ENCODE measurements at places on chromosomes 11 and 22.

GRCh38 chr11:105689631-105690030 is 79.8 kb downstream of the GRIA4 start:
- no peak for DNase-seq

GRCh38 chr11:9738116-9738515 is 74.2 kb downstream of the SWAP70 start:
- no peak for DNase-seq

DNA sequence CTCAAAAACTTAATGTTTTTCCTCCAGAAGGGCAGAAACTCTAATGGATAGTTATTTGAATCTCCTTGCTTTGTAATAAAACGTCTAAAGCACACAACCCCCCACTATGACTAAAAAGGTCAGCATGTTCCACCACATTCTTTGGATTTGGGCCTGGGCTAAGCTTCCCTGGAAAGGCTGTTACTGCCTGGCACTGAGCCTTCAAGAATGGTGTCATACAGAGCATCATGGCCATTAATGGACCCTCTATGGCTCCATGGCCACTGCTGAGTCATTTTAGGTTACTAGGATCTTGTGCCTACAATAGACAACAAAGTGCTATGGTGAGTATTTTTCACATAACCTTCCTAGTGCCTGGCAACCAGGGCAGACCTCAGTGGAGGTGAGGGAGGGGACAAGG is 242.6 kb upstream of the FAT3 start:
- no peak for DNase-seq

DNA sequence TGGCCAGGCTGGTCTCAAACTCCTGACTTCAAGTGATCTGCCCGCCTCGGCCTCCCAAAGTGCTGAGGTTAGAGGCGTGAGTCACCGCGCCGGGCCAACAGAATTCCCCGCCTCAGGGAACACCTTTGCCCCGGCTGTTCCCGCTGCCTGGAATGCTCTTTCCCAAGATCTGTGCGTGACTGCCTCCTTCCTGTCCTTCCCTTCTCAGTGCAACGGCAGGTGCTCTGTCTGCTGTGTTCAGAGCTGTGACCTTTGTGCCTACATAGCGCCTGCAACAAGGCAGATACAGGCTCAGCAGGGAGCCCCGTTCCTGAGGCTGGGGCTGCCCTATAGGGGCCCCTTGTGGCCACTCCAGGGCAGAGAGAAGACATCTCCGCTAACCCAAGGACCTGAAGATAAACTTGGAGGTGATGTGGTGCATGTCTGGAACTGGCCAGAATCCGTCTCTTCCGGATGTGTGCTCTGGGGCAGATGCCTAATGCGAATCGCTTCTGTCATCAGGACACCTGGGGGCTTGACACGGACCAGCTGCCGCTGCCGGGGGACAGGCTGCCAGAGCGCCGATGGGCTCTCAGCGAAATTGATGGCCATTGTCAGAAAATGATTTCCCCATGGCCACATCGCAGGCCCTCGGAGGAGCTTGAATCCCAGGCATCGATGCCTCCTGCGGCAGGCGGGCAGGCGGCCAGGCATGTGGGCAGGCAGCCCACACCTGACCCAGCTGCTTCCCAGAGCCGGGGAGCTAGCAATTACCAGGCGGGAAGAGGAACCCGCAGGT is 43.5 kb upstream of the TCF20 start:
- DNase-seq, result no peak

DNA sequence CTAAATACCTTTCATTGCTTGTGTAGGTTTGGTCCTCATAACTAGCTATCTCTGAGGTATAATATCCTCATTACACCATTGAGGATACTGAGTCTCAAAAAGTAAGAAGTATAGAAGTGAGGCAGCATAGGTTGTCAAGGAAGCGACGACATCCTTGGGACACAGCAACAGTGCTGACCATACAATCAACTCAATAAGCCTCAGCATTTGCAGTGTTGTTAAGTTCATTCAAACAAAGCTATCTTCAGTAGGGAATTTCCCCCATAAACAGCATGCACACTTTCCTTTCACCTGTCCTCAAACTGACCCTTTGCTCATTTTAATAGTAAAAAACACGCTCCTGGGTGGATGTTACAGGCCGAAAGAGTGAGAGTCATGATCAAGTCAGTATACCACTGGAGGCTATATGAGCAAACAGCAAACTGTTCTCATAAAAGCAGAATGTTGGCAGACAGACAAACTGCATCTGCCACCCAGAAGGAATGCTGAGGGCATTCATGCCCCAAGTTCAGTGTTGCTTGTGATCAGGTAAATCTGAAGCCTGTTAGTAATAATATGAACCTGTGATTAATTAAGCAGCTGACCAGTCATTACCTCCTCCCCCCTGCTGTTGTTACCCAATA is 756.2 kb upstream of the TENM4 start:
- no peak for DNase-seq

DNA sequence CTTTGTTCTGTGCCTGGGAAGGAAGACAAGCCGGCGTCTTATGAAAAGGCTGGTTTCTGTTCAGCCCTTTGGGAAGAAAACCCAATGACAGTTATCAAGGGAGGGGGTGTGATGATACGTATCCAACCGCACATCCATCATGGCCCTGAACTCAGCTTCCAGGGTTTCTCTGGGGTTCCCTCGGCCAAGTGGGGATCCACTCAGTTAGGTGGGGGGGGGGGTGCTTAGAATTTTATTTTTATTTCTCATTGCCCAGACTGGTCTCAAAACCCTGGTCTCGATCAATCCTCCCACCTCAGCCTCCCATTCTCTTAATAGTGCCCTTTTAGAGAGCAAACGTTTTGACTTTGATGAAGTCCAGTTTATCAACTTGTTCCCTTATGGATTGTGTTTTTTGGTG is 25.7 kb downstream of the KCNQ1 start:
- DNase-seq, result peak; percentile 43

- DNase-seq, result no peak
Observed at GRCh38 chr22:33726294-33726734, 194.0 kb downstream of the LARGE1 start.

- DNase-seq, result no peak
Observed at GRCh38 chr11:46277622-46278386, at the start of gene CREB3L1. TSS of gene CREB3L1 (plus strand) at chr11:46277662. CDS start at chr11:46278112, 450 bp downstream.

DNA sequence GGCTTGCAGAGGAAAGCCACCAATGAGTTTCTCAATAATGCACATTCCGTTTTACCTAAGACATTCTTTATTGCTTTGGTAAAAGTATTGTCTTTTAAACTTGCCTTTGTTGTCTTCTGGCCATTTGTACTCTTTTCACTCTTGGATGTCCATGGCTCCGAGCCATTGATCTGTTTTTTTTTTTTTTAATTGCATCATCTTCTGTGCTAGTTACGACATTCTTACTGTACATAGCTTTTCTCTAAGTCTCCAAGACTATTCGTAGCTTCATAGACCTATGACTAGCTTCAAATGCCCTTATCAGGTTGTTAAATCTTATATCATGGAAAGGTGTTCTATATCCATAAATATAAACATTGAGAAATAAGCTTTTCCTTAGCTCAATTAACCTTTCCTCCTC is 1522.6 kb downstream of the FAM181B start:
- no peak for DNase-seq

DNA sequence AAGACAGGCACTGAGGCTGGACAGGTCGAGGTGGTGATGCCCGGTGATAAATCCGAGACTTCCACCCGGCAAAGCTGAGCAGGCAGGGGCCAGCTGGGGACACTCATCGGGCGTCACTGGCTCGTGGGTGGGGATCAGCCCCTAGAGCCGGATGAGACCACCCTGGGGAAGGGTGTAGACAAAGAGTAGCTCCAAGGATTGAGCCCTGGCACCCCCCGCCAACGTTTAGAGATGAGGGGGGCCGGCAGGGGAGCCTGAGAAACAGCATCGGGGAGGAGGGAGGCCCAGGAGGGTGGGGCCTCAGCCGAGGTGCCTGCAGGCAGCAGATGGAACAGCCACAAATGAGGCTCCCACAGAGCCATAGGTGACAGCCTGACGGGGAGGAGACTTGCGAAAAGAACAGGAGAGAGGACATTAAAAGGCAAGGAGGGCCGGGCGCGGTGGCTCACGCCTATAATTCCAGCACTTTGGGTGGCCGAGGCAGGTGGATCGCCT is 27.4 kb upstream of the CBX7 start:
- no peak for DNase-seq

GRCh38 chr11:11810764-11811726 is 30.7 kb upstream of the USP47 start:
- no peak for DNase-seq

DNA sequence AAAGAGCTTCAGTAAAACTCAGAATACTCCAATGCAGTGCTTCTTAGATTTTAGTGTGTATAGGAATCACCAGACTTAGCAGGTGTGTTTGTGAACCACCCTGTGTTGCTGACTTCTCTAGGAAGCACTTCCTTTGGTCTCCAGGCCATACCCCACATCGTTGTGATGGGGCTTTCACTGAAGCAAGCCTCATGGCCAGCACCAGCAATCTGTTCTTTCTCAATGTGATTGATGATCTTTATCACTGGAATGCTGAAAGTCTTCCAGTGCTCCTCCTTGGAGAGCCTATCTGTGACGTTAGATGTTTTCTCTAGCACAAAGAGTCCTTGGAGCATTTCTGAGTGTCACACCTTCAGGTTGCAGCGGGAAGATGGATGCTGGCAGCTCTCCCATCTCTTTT is 280.5 kb downstream of the DDX10 start:
- DNase-seq, result no peak

DNA sequence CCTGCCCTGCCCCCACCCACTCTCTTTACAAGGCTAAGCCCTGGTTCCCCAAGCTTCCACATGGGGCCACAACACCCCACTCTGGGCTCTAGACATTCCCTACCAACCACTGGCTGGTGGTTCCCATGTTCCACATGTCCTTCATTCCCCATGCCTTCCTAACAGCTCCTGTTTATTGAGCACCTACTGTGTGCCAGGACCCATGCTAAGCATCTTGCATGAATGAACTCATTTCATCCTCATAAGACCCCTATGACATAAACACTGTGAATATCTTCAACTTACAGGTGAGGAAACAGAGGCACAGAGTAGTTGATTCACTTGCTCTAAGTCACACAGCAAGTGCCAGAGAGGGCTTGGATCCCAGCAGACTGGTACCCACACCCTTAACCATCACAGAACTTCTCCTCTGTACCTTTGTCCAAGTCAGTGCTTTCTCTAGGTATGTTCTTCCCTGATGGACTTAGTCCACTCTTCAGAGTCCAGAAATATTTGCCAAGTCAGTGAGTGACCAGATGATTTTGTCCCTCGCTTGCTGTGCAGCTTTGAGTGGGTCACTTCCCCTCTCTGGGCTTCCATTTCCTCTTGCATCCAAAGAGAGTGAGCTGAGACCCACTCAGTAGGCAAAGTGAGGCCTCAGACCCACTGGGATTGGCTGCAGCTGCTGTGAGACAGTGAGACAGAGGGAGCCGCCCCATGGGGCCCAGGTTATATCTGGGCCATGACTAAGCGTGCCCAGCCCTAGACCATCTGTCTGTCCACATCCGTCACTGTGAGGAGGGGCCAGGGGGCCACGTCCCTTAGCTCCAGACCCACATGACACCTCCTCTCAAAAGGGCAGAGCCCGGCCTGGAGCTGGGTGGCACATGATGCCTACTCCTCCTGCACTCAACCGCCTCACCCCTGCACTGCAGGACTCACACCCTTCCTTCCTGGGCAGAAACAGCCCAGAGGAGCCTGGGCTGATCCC is 132.4 kb downstream of the MN1 start:
- DNase-seq, result no peak

- no peak for DNase-seq
Observed at GRCh38 chr11:128375961-128376360, 211.4 kb downstream of the ETS1 start.

DNA sequence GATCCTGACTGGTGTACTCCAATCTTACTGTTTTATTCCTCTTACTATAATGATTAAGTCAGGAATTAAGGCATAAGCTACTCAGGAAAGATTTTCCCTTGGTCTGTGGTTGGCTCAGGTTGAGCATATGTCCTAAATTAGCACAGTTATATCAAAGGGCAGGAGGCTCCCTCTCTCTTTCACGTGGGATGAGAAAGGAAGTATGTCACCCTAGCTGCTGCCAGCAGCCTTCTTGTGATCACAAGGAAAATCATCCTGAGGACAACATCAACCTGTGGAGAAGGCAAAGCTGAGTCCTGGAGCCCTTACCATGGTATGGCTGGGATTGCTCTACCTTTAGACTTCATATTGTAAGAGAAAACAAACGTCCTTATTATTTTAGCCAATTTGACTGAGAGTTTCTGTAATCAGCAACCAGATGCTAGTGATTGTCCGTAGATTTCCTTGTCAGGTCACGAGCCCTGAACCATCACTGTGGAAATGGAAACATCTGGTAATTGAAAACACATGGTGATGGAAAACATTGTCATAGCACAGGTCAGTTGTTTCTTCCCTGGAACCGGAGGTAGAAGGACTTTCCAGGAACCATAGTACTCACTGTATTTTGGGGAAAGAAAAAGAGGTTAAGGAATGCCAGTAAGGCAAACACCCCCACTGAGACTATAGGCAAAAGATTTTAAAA is 40.6 kb upstream of the DEUP1 start:
- DNase-seq, result no peak

GRCh38 chr11:74633406-74634393 is 41.3 kb downstream of the POLD3 start:
- DNase-seq, result no peak

DNA sequence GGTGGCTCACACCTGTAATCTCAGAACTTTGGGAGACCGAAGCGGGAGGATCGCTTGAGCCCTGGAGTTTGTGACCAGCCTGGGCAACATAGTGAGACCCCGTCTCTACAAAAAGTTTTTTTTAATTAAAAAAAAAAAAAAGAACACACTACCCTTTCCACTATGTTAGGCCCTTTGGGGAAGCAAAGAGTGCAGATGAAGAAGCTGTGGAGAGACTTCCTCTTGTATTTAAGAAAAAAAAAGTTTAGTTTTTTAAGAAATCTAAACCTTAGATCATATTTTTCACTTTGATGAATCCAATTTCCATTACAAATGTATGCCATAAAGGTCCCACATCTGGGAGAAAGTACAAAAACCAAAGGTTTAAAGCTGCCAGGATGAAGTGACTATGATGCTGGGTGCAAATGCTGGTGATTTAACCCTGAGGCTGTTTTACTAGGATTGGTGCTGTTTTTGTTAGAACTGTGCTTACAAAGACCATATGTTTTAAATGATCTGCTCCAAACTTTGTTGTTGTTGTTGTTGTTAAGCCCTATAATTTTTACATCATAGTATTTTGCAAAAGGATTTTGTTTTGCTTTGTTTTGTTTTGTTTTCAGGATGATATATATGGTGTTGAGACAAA is 28.9 kb upstream of the ACER3 start:
- no peak for DNase-seq

- no peak for DNase-seq
Observed at GRCh38 chr11:78825591-78826020, 250.9 kb upstream of the NARS2 start.

Measured in activated CD8-positive, alpha-beta memory T cell treated with anti-CD3 and anti-CD28 coated beads for 24 hours (primary cell).